ENCODE measurements at places on chromosomes 3 and 15.
A peak's percentile ranks its signal among the peaks of the same experiment; 100 is the strongest.

DNA sequence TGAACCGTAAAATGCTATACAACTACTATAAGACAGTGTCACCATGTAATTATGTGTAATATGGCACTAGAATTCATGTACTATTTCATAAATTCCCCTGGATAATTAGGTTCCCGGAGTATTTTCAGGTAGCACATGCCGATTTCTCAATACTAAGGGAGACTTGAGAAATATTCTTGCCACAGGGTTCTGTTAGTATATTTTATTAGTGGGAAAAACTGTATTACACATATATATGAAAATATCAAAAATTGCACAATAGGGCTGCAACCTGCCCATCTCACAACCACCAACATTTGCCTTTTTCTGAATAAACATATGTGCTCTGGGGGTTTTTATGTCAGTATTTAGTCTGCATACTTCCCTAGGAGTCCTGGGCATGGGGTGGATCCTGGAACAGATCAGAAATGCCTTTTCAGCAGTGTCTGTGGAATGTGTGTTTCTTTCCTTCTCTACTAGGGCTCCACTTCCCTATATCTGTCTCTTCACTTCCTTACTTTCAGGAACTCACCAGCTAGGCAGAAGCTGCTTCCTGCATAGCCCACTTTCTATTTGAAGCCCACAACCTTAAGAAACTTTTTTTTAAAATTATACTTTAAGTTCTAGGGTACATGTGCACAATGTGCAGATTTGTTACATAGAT, 87.5 kb downstream of the RPL39L start:
- no peak for DNase-seq

DNA sequence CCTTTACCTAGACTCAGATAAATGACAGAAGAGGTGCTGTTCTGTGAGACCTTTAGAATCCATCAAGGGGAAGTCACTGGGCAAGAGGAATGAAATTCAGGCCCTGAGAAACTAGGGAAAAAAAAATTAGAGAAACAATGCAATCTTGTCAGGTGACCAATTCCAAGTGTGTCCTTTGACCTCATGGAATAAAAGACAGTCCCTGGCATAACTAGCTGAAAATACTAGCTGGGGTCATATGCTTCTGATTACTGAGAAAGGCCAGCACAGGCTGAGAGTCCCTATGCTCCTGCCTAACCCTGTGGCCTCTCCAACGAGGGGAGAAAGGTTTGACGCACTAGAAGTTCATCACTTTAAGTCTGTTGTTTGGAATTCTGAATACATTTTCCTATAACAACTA, 167.3 kb downstream of the XXYLT1 start:
- DNase-seq: no peak

- DNase-seq: no peak
Measured at GRCh38 chr3:177127008-177127407, 70.3 kb downstream of the TBL1XR1 start.

DNA sequence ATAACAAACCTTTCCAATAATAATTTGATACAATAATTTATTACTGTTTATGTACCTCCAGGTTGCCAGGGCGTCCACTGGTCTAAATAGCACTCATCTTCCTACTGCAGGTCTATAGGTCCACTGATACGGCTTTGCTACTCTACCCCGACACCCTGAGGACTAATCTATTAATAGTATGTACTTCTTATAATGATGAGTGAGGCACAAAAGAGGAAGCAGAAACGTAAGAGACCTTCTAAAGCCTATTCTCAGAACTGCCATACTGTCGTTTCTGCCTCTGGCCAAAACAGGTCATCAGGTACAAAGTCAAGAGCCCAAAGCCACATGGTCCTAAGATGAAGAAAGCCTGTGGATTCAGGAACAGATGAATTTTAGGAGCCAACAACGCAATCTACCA, 163.2 kb upstream of the GRM7 start:
- DNase-seq: no peak

DNA sequence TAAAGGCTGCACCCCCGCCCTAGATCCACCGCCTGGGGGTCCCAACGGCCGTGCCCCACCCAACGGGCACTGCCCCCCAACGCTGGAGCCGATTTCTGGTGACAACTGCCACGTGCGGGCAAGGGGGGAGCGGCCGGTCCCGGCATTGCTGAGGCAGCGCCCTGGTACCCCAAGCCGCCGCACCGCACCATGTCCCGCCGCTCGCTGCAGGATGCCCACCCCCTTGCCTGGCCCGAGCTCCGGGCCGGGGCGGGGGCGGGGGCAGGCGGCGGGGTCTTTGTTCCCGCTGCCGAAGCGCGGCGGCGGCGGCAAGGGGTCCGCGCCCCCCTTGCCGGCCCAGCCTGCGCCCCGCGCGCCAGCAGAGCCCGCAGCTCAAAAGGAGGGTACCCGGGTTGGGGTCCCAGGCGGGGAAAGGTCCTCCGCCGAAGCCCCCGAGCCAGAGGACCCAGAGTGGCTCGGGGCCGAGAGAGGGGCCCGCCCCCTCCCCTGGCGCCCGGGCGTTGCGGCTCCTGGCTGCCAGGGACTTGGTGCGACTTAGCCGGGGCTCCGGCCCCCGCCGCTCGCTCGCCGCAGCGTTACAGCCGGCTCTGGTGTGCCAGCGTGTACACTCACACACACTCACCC, 678 bp downstream of the SEMA7A start:
- no peak for DNase-seq

GRCh38 chr3:65905771-65906170, 132.9 kb downstream of the MAGI1 start:
- no peak for DNase-seq

- no peak for DNase-seq
Measured at GRCh38 chr3:134371542-134372324, 2.5 kb downstream of the AMOTL2 start.

DNA sequence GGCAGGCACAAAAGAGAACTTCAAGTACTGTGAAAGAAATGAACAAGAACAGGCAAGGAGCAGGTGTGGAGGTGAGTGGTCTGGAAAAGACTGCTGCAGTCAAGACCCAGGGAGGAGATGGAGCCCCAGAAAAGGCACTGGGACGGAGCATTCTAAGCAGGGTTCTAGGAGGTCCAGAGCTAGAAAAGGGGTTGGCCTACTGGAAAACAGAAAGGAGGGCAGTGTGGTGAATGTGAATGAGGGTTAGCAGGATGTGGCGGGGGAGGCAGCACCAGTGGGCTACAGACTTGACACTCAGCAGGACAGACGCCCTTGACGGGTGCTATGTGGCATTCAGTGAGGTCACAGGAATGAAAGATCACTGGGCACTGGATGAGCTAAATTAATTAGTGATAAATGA, 75.7 kb downstream of the SENP2 start:
- DNase-seq: no peak

DNA sequence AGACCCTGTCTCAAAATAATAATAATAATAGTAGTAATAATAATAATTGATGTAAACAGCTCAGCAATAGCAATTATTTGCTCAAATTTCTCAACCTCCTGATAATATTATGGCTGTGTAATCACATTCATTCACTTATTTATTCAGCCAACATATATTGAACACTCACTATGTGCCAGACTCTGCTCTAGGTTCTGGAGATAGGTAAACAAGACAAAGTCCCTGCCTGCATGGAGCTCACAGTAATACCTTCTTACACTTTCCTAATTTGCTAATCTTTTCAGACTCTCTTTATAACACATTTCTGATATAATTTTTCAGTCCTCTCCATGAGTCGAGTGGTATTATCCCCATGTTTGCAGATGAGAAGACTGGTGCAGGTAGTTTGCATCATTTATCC, 137.6 kb downstream of the KLHL25 start:
- DNase-seq: no peak

GRCh38 chr15:63054985-63055384, 12.4 kb downstream of the TPM1 start:
- no peak for DNase-seq

GRCh38 chr3:16309558-16309957, 44.5 kb downstream of the OXNAD1 start:
- no peak for DNase-seq

DNA sequence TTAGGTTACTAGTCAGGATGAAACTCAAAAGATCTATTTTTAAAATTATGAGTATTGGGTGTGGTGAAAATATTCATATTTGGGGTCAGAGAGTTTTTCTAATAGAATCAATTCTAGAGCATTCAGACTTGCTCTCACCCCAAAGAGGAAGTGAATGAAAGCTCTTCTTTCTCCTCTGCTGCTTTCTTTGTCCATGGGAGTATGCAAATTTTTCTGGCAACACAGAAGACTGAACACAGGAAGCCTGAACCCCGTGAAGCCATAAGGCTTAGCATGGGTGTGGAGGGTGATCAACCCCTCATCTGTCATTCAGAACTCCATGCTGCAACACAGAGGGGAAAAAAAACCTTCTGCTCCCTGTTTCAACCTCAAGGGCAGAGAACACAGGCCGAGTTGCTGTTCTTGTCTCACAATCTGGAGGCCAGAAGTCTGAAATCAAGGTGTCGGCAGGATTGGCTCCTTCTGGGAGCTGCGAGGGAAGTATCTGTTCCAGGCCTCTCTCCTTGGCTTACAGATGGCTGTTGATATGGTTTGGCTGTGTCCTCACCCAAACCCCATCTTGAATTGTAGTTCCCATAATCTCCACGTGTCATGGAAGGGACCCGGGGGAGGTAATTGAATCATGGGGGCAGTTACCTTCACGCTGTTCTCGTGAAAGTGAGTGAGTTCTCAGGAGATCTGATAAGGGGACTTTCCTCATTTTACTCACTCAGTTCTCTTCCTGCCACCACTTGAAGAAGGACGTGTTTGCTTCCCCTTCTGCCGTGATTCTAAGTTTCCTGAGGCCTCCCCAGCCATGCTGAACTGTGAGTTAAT, 33.7 kb upstream of the CD47 start:
- DNase-seq: peak; percentile 82

- no peak for DNase-seq
Measured at GRCh38 chr3:42071904-42072812, 19.0 kb upstream of the TRAK1 start.

- DNase-seq: no peak
Measured at GRCh38 chr3:52110502-52110901, 43.7 kb downstream of the POC1A start.

DNA sequence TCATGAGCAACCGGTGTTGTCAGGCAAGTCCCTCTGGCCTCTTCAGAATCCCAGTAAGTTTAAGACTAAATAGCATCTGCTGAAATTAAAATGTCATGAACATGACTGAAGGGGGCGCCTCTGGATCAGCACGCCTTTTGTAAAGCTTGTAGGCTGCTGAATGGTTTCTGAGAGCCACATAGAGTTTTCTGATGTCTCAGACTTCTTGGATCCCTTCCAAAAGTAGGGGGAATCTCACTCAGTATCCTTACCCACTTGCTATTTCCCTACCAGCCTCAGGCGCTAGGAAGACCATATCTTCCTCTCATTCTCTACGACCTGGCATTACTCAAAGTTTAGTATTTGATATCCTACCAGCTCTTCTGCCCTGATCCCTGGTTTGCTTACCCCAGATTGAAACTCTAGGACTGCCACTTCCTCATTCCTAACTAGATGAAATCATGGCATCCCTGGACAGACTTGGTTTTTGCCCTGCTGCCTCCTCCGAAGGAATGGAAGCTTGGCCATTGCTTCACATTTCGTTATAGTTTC, 62.7 kb upstream of the CD47 start:
- peak; percentile 69 for DNase-seq
